Lung microvascular endothelial cell (primary cell): ENCODE measurements at places on chromosomes 11 and 22.
A peak's percentile ranks its signal among the peaks of the same experiment; 100 is the strongest.

- no peak for DNase-seq
These were observed 134.3 kb upstream of the C11orf58 start for GRCh38 chr11:16603890-16604793.

GRCh38 chr11:74257959-74258553 is 53.4 kb downstream of the P4HA3 start:
- peak; percentile 16 for DNase-seq

- no peak for DNase-seq
These were observed 39.9 kb upstream of the EIF3D start for GRCh38 chr22:36568846-36569245.

DNA sequence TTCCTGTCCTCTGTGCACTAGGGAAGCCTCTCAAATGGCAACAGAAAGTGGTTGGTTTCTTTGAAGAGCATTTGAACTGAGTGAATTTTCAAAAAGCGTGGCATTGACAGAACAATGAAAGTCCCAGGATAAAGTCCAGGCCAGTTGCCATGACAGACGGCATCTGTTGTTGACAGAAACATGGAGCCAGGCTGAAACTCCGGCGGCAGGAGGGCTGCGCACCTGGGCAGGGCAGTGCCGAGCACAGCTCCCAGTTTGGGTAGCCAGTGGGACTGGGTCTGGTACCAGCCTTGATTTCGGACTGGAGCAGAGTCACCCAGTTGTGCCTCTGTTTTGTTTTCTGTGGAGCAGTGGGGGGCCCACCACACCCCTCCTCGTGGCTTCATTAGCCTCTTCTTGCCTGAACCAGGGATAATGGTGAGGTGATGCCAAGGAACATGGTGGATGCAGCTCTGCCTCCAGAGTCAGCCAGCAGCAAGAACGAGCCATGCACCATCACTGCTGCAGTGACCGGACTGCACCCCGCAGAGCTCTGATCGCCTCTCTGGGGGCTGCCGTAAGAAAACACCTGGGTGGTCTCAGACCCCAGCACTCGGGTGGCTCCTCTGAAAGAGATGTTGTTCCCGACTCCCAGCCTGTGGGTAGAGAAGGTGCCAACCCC is 9.8 kb upstream of the SEPTIN5 start:
- DNase-seq = no peak
